ENCODE measurements at places on chromosomes 5 and 9. TPM values are rescaled to one million over a fixed set of nuclear protein-coding genes. Genes with fewer than 3 reads are reported as not detected.

TRPM6 gene
- not detected for total RNA-seq

ZNF658 gene
- total RNA-seq = 2.3 TPM

LCN6 gene
- total RNA-seq = not detected

CCDC183 gene
- total RNA-seq = 0.91 TPM

RORB gene
- 0.33 TPM for total RNA-seq

OR13J1 gene
- not detected for total RNA-seq

SLC6A7 gene
- not detected for total RNA-seq

SPINK13 gene
- not detected for total RNA-seq

OR1J2 gene
- not detected for total RNA-seq

CCIN gene
- total RNA-seq = not detected

COL23A1 gene
- 0.18 TPM for total RNA-seq

ALDH1A1 gene
- not detected for total RNA-seq

CARD9 gene
- 3.1 TPM for total RNA-seq

CCL21 gene
- total RNA-seq = not detected

TESK1 gene
- 27.9 TPM for total RNA-seq

All from activated CD8-positive, alpha-beta memory T cell treated with anti-CD3 and anti-CD28 coated beads, Interleukin-2, amount 10 ng/mL, durations not matched to agents 7 days and 5 days (primary cell).